NCI-H187 (cell line): ENCODE measurements at places on chromosomes 4 and X.

DNA sequence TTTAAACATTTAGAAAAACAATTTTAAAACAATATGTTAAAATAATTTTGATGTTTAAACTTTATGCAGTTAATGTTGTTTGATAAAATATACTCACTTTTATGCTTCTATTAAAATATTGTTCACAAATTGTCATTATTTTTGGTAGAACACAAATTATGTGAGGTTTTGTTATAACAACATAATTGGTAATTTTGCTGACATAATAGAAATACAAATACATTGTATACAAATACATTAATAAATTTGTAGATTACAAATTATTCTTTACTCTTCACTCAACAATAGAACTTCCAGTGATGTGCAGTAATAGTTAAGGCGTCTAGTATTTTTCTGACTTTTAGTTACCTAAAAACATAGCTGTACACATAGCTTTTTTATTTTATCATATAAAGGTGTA, 1472.4 kb upstream of the ADGRL3 start:
- DNase-seq: no peak

GRCh38 chr4:55458164-55458563, 62.4 kb downstream of the TMEM165 start:
- no peak for DNase-seq

DNA sequence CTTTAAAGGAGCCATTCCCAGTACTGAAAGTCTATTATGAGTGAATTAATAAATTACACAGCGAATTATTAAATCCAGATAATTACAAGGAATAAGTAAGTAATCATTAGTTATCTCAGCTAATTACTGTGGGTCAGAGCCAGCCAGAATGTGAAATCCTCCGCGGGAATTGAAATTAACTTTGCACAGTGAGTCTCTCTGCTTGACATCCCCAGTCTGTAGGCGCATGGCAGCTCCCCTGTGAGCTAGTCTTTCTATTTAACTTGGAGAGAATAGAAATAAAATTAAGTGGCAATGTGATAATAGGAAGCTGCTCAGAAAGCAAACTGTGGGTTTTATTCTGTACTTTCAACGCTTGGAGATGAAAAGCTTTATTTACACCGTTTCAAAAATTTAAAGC, 7.2 kb downstream of the POU4F2 start:
- no peak for DNase-seq

DNA sequence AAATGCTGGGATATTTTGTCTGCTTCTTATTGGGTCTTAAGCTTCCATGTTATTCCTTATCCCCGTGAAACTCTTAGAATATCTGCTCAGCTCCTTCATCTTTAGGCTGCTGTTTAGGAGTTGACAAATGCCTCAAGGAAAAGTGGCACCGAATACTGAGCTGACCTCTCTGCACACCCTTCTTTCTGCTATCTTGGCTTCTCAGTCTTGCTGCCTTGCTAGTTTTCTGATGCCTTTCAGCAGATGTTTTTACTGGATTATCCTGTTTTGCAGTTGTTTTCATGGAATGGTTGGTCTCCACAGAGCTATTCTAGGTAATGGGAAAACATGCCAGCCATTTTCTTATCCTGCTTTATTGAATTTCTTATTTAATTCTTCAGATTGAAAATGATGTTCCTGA, 86.3 kb downstream of the GYPE start:
- no peak for DNase-seq

GRCh38 chr4:15961781-15962510, 1.0 kb downstream of the FGFBP2 start:
- DNase-seq: no peak

- DNase-seq: peak; percentile 4
Measured at GRCh38 chr4:150867148-150867547, 147.9 kb downstream of the LRBA start.

DNA sequence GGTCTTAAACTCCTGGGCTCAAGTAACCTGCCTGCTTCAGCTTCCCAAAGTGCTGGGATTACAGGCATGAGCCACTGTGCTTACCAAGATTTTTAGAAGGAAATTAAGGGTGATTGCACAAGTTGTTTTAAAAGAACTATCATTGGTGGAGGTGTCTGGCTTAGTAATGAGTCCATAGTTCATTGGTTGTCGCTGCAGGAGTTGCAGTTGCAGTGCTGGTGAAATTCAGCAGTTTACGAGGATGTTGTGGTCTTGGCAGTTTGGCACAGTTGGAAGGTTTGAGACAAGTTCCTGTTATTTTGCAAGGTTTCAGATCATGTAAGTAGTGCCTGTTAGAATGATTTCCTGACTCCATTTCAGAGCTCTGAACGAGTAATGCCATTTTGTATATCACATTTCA, 48.1 kb downstream of the RAB40AL start:
- DNase-seq: no peak

DNA sequence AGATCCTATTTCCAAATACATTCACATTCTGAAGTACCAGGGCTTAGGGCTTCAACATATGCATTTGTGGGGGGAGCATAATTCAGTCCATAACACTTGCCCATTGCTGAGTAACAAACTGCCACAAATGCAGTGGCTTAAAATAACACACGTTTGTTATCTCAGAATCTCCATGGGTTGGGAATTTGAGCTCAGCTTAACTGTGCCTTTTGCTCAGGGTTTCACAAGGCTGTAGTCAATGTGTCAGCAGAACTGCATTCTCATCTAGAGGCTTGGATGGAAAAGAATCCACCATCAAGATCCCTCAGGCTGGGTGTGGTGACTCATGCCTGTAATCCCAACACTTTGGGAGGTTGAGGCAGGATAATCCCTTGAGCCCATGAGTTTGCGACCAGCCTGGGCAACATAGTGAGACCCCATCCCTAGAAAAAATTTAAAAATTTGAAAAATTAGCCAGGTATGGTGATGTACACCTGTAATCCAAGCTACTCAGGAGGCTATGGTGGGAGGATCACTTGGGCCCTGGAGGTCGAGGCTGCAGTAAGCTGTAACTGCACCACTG, 25.8 kb upstream of the TBL1X start:
- no peak for DNase-seq

DNA sequence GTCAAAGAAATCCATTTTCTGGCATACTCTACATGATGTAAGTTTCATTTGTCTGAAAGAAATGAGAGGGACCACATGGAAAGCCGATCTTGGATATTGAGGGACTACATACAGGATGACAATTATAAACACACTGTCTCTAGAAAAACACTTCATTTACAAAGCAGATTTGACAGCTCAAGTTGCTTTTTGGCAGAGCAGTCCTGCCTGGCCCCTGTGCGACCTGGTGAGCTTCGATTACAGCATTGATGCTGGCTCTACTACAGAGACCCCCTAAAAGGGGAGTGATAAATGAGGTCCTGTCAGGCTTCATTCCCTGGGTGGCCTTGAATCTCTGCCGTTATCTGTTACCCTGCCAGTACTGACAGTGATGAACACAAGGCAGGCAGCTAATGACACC, 215.2 kb upstream of the NOCT start:
- no peak for DNase-seq

DNA sequence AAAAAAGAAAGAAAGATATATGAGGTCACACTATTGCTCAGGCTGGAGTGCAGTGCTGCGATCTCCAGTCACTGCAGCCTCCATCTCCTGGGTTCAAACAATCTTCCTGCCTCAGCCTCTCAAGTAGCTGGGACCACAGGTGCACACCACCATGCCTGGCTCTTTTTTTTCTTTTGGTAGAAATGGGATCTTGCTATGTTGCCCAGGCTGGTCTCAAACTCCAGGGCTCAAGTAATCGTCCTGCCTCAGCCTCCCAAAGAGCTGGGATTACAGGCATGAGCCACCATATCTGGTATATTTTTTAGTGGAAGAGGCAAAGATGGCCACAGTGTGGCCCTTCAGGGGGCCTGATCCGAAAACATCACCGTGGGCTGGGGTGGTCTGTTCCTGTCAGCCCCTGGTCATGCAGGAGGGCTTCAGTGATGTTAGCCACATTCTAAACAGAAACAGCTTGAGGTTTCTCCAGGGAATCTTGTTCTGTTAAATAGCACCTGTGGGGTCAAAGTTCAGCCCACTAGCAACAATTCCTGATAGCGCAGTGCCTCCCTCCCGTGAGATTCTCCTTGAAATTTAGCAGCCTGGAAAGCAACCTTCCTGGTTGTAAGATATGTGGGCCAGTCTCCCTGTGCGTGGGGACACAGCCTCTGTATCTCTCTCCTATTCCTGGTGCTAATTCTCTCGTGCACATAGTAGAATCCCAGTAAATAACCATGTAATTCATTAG, 7.3 kb upstream of the DHRSX start:
- DNase-seq: no peak

DNA sequence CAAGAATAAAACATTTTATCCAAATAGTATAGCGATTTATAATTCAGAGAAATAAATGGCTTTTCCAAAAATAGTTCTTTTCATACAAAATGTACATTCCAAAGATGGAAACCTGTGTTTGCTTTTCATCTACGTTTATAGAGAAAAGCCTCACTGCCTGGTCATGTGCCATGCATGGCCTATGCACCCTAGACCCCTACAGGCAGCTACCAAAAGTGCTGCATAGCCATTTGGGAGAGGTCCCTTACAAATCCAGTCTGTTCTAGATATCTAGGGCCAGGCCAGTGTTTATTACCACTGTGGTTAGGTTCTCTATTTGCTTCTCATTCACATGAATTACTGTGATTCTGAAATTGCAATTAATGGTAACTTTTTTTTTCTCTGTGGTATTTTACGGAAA, 17.2 kb downstream of the HMGB2 start:
- DNase-seq: no peak

- DNase-seq: peak; percentile 84
Measured at GRCh38 chr4:4395849-4396627, 9.1 kb downstream of the NSG1 start.

DNA sequence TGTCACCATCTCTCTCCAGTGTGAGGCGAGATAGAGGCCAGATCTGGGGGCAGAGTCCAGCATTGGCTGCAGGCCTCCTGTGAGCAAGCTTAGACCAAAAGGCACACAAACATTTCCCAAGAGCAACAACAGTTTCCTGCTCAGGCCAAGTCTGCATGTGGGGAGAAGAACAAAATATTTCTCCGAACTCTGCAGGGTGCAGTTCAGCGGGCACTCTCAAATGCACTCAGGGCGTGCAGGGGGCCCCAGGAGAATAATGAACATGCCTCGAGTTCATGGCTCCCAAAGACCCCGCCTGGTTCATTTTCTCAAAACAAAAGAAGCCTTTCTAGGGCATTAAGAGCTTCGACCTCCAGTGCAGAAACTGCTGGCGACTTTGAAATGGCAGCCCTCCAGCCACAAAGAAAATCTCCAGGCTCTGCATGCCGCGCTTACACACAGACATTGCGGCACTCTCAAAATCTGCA, 57.8 kb upstream of the HELT start:
- DNase-seq: no peak

GRCh38 chrX:148785256-148785655, 284.8 kb downstream of the AFF2 start:
- no peak for DNase-seq

DNA sequence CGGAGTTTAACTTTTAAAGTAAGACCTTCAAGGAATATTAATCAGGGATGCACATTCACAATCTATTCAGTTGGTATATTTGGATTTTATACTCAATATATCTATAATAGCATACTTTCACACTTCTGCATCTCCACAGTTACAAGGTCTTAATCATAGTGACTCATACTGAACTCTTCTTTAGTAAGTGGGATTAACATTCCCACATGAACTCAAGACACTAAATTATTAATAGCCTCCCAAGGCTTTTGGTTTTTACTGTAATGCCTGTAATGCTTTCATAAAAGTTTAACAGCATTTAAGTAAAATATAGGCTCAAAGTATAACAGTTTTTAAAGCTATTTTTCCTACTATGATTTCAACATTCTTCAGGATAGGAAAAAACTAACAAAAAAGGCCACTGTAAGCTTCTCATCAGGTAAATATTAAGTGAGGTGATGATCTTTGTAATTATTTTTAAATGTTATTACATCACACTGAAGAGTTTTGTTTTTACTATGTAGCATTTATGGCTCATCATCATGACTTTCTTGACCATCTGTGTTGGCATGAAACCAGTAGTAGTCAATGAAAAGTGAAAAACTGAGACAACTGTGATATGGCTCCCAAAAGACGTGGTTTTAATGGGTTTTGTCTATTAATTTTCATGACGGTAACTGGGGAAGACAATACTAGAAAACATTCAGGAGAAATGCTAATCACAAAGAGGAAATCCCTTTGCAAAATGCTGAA, 91.5 kb upstream of the GALNT7 start:
- DNase-seq: no peak

- DNase-seq: no peak
Measured at GRCh38 chr4:164779080-164779479, 25.1 kb downstream of the SMIM31 start.

GRCh38 chr4:99885063-99885664, 9.1 kb downstream of the LAMTOR3 start:
- DNase-seq: no peak

- no peak for DNase-seq
Measured at GRCh38 chr4:139078926-139079325, 63.3 kb downstream of the NOCT start.

DNA sequence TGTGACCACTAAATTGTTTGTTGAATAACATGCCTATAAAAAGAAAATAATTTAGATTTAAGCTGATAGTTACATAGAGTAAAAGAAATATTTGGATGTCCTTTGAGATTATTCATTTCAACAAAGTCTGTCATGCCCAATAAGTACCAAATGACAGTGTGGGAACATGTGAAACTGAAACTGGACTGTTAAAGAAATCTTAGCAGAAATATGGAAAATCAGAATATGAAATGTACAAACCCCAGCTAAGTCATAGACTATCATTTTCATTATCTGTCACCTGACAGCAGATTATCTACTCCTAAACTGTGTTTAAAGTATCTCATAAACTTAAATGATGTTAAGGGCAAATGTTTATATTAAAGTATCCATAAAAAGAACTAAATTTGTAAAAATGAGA, 437.8 kb upstream of the FAM241A start:
- no peak for DNase-seq

- DNase-seq: peak; percentile 14
Measured at GRCh38 chr4:35730414-35730813, 513.9 kb downstream of the ARAP2 start.

- no peak for DNase-seq
Measured at GRCh38 chr4:7156328-7156727, 36.0 kb upstream of the SORCS2 start.

- no peak for DNase-seq
Measured at GRCh38 chrX:46673620-46674359, 85.1 kb downstream of the SLC9A7 start.

DNA sequence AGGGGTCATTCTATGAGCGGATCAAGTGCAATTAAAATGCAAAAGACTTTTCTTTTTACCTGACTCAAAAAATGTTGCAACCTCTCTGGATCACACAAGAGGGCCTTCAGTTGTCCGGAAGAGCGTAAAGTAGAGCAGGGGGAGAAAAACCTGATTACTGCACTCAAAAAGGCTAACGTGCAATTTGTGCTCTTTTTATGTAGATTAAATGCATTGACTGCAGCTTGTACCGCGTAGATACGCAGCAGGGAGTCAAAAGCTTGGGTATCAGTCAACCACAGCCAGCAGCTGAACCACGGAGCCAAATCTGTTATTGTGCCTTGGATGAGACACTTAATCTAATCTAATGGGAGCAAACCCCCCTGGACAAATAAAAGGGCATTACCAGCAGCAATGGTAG, 107.3 kb upstream of the RAI2 start:
- peak; percentile 64 for DNase-seq
